ENCODE measurements at places on chromosomes 12 and 14. TPM values are rescaled to one million over a fixed set of nuclear protein-coding genes. Genes with fewer than 3 reads are reported as not detected.

- peak; percentile 51 for DNase-seq
These were observed 203.1 kb downstream of the KIF21A start for GRCh38 chr12:39239490-39240486.

Gene ABCC9
- 5.2 TPM for total RNA-seq

DNA sequence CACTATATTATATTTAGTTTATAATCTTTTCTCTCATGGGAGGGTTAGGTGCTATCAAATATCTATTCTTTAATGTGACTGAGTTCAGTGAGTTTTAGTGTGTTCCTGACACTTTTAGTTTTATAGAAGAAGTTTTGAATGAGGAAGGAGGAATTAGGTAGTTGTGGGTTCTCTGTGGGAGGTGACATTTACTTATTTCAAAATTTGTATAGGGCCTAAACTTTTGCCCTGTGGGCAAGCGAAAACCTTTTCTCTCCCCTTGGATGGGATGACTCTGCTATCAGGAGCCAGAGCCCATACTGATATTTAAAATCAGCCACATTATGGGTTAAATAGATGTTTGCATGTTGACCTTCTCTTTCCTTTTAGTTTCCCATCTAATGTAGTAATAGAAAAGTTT is 43.6 kb downstream of the SPATS2 start:
- DNase-seq, result no peak

- peak; percentile 24 for DNase-seq
These were observed 117.1 kb downstream of the DPF3 start for GRCh38 chr14:72776701-72777261.

DNA sequence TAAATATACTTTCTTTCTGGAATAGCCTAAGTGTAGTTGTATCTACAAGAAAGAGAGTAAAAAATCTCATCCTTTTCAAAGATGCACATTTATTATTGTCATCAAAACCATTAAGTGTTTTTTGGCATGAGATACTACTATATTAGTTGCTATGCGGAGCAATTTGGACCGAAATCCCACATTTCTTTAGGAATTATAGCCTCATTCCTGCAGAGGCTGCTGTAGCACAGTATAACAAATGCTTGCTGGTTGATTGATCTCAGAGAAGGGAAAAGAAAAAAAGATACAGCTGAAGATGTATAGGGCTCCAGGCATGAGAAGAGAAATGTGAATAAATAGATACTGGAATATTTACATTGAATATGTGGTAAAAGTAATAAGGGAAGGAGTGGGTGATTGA is 36.0 kb downstream of the RHOJ start:
- no peak for DNase-seq

Gene LMO3
- 55.1 TPM for total RNA-seq

GRCh38 chr12:47739979-47740378 is 14.7 kb upstream of the ENDOU start:
- peak; percentile 69 for DNase-seq

DNA sequence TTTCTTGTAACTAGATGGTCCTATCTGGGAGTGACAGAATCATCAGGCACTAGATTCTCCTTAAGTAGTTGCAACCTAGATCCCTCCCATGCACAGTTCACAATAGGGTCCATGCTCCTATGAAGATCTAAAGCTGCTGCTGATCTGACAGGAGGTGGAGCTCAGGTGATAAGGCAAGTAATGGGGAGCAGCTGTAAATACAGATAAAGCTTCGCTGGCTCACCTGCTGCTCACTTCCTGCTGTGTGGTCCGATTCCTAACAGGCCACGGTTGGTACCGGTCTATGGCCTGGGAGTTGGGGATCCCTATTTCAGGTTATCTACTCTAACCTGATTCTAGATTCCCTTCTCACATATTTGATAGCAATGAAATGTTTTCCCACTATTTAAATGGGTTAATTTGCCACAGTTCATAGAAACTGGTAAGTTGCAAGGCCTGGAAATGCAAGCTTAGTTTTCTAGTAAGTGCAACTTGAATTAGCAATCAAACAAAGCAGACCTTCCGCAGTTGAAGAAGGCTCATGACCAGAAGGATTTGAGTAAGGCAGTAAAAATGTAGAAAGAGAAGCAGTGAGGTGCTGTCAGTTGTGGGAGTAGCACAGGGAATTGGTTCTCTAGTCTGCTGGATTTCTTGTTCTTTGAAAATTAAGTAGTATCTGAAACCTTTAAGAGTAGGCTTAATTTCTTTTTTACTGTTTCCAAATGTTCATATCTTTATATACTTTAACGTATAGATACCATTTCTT is 332.3 kb downstream of the EGLN3 start:
- no peak for DNase-seq

DNA sequence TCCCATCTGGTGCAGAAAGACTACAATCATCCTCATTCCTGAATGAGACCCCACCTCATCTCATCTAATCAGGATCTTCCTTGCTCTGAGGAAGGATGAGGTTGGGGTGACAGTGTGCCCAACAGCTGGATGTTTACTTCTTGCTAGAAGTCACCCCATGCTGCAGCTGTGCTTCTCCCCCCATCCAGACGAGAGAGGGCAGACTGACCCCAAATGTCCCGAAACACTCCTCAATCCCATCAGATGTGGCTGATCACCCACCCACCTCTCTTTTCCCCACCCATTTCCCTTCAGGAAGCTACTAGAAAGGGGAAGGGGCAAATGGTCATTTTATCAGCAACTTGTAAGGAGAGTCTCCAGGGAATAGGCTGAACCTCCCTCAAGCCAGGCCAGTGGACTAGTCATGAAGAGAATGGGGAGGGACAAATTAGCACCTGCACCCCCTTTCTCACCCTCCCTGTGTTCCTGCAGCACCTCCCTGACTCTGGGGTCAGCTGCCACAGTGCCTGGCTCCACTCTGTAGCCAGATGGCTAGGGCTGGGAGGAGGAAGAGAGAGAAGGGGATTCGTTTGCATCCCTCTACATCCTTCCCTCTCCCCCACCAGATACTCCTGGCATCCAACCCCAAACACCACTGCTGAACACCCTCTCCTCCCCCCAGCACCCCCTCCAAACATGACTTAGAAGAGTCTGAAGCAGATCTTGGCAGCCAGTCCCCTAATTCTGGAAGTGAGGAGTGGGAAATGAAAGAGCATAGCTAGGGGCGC is 2.8 kb upstream of the BAZ2A start:
- no peak for DNase-seq

- no peak for DNase-seq
These were observed 183.8 kb downstream of the SLC25A21 start for GRCh38 chr14:36988568-36988967.

Gene GLT1D1
- total RNA-seq, result not detected

Gene SCNN1A
- total RNA-seq, result 439 TPM

Gene PGF
- total RNA-seq, result 10.1 TPM

DNA sequence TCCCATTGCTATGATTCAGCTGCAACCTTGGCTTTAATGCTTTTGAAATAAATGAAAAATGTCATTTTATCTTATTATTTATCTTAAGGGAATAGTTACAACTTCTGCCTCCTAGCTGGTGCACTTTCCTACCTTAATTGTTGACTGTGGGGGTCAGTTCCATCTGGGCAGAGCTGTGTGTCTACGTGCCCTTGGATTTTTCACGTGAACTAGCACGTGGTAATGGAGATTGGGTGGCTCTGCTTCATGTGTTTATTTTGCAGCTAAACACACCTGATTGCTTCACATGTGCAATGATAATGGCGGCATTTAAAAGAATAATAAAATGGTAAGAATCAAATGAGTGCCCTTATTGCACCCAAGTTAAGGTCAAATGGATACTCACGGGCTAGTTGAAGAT is 10.6 kb upstream of the PELI2 start:
- no peak for DNase-seq

Gene C14orf39
- total RNA-seq, result not detected

DNA sequence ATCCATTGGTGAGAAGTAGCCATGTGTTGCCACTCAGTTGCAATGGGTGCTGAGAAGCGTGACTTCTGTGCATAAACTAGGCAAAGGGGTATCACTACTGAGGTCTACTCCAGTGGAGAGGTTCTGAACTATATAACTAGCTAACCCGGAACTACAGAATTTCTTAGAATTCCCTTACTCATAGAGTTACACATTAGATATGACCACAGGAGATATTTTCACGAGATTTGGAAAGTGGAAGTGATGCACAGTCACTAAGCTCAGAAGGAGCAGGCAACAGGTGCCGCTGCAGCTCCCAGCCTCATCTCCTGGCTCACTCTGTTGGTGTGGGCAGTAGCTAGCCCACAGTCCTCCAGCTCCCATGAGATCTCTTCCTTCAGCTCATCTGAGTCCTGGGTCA is 136.6 kb downstream of the SSPN start:
- DNase-seq, result no peak

- peak; percentile 50 for DNase-seq
These were observed 594 bp downstream of the TAMALIN start for GRCh38 chr12:52007158-52007921.

GRCh38 chr12:6899837-6900519 is 4.6 kb upstream of the LRRC23 start:
- DNase-seq, result peak; percentile 85

DNA sequence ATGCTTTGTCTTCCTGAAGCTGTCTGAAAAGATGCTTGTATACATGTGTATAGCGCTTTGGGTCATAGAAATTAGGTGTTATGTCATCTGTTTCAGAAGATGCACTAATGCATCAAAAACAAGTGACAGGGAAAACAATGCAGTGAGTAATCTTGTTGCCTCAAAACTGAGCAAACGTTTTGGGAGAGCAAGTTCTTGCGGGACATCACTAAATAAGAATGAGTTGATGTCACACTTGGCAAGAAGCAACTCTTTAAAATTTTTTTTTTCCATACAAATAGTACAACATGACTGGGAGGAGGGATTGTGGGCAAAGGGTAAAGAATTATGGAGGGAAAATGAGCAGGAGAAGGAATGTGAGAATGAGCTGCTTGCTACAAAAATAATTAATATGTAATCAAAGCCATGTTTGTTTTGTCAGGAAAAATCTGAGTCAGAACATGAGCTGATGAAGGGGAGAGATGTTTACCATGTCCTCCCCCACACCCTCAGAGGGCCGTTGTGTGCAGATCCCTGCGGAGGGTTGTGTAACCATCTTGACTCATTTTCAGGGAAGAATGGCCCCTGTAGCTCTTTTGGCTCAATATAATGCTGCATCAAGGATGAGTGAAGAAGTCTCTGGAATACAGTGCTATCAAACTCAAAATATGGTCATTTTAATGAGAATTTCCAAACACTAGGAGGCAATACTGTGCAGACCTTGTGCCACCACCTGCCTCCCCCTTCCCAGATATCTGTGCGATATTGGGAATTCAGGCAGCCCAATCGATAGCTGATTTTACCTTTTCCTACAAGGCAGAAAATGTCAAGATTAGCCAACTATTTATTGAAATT is 41.4 kb downstream of the BORCS5 start:
- peak; percentile 30 for DNase-seq

- DNase-seq, result no peak
These were observed 13.7 kb downstream of the TRIM9 start for GRCh38 chr14:51081209-51081608.

Gene MRPL51
- 2.6 TPM for total RNA-seq

DNA sequence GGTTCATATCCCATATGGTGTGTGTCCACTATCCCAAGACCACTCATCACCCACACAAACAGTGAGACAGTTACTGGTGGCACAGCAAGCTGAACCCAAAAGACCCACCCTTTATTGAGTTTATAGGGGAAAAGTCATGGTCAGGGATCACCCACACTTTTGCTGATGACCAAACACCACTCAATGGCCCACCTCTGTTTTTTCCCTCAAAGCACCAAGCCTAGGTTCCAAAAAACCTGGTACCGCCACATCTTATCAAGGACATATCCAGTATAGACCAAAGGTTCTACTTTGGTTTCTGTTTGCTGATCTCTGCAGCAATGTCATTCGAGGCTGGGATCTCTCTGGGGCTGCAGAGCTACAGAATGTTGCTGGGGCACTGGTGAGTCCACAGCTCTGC is 19.7 kb upstream of the OR6S1 start:
- no peak for DNase-seq

GRCh38 chr12:106601031-106601430 is 18.2 kb downstream of the RFX4 start:
- no peak for DNase-seq

DNA sequence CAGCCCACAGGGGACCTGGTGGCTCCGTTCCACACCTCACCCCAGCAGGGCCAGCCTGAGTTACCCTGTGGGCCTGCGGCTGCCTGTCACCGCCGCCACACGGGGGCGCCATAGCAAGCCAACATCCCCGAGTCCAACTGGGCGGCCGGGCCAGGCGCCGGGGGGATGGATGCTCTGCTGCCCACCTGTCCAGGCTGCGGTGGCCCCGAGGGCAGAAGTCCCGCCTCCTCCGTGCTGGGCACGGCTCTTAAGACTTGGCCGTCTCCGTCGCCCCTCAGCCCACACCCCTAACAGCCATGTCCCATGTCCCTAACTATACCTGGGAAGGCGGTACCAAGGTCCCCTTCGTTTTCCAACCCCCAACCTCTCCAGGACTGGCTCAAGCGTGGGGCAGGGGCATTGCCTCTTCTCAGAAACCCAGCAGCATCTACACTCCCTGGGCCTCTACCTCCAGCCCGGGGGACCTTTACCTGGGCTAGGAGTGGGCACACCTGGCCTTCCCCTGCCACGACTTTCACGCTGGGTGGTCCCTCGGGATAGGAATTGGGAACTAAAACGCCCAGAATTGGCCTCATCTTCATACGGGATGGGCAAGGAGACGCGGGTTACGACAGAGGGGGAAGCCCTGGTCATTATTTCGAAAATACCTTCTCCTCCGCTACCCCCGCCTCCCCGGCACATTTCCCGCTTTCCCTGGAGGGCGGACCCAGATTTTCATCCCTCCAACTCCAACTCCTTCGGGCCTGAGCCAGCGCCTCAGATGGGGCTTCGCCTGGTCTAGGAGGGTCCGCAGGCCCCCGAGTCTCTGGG is 1.1 kb upstream of the CYP46A1 start:
- DNase-seq, result peak; percentile 81

DNA sequence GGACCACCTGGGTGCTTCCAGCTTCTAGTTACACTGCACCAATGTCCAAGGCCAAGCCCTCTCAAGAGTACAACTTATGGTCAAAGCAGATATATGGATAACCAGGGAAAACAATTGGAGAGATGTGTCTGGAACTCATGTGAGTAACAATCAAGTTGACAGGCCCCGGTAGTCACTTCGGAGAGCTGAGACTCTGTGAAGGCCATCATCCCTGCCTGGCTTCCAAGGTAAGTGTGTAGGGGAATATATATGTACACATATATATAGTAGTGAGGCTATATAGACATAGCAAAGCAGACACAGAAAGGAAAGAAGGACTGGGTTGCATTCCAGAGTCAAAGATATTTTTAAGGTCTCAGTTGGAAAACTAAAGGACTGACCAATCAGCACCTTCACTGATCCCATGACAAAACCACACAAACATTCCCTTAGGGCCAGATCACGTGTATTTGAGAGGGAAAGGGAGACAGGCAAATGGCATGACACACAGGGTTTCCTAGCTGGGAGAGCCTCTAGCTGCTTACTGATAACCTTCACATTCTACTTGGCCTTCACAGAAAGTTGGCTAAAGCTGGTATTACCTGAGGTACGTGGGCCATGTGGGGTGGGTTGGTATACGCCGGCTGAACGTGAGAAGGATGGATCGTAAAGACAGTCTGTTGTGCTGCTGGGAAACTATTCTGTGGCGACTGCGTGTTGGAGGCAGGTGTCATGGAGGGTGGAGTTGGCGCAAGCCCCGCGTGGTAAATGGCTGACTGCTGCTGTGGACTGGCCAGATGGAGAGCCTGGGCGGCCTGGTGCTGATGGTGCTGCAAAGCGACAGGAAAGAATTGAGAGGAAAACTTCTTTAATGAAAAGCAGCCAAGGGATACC is 50.0 kb downstream of the SH2B3 start:
- DNase-seq, result no peak

Data from transverse colon (tissue), 4 donors.